ENCODE measurements at places on chromosomes 13 and 19.

- DNase-seq, result peak; percentile 85
These were observed 594 bp downstream of the URI1 start for GRCh38 chr19:29942404-29943261.

- DNase-seq, result no peak
These were observed 58.6 kb downstream of the LMO7 start for GRCh38 chr13:75694722-75695121.

DNA sequence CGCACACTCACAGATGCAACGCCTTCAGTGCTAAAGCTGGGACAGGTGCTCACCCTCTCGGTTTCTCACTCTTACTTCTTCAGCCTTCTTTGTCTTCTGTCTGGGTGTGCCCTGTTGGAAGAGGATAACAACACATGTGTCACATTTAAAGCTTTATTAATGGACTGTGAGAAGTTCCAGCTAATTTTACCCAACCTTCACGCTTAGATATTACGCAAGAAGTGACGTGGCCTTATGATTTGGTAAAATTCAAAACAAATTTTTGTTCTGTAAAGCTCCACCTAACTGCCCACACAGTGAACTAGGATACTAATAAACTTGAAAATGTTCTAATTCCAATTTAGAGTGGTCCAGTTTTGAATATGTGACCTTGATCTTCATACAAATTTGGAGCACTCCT, 66.7 kb upstream of the LRCH1 start:
- no peak for DNase-seq

DNA sequence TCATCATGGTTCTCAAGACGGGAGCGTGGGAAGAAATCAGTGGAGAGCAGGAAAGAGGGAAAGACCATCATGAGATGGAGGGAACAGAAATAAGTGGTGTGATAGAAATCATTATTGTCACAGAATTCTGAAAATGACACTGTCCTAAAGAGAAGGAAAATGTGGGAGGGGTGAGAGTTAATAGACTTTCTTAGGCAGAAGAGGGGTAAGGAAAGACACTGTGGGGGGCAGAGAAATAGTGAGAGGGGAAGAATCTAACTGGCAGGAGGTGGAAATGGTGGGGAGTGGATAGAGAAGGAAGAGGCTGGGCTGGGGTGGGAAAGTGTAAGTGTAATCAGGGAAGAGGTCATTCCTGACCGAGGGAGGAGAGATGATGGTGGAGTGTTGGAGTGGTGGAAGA, 3.2 kb downstream of the PINLYP start:
- no peak for DNase-seq

GRCh38 chr19:51803967-51804366, 9.0 kb downstream of the FPR3 start:
- no peak for DNase-seq

DNA sequence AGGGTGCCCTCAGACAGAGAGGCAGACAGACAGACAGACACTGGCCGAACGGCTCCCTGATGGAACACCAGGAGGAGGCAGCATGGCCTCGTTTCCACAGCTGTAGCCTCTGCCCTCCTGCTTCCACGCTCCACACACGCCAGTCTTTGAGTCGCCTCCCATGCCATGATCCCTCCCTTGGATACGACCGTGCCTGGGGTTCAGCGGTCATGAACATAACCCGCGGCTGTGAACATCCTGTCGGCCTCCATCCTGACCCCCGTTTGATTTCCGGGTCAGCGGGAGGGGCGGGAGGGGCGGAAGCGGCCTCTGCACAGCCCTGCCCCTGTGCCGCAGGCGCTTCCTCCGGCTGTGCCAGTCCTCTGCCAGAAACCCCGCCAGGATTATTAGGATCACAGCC, 23.4 kb downstream of the GP6 start:
- no peak for DNase-seq

- no peak for DNase-seq
These were observed 42.1 kb downstream of the STK24 start for GRCh38 chr13:98534821-98535220.

GRCh38 chr19:3082331-3082730, 11.8 kb upstream of the GNA11 start:
- DNase-seq, result no peak

DNA sequence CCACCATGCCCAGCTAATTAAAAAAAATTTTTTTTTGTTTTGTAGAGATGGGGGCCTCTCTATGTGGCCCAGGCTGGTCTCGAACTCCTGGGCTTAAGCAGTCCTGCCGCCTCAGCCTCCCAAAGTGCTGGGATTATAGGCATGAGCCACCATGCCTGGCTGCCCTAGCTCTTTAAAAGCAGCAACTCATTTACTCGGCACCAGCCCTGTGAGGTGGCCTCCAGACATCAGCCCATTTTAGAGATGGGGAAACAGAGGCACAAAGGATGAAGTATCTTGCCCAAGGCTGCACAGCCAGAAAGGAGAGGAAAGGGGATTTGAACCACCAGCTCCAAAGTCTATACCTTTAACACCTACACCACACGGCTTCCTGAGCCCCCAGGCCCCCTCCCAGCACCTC, 312 bp downstream of the PRX start:
- no peak for DNase-seq

DNA sequence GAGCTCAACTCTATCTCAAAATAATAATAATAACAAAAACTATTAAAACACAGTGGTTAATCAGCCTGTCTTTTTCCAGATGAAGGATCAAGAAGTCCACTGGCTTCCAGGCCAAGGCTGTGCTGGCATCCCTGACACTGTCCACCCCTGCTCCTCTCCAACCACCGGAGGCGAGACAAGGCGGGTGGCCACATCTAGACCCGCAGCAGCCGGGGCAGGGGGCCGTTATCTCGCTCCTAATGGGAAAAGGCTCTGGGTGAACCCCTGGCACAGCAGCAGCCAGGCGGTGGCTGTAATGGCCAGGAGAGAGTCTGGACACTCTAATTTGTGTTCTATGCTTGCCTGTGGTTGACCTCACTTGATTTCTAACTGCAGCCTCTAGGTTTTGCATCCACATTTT, 158.0 kb upstream of the SOX1 start:
- DNase-seq, result no peak

GRCh38 chr13:41562083-41562482, 104.7 kb downstream of the RGCC start:
- DNase-seq, result peak; percentile 67

DNA sequence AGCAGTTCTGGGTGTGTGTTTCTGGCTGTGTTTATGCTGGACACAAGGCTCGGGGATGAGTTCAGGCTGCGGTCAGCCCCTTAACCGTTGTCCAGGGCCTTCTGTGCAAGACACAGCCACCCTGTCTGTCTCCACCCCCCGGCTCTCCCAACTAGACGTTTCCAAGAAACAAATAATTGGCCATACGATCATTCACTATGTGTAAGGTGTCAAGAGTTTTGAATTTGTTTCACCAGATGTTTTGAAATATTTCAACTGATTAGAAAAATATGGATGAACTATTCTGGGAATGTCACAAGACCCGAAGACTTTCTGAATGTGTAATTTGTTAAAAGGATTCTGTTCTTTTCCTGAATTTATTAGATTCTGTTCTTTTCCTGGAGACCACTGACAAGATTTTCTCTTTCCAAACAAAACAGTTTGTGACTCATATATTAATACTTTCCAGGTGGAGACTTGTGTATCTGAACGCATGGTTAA, 318.2 kb downstream of the MYO16 start:
- no peak for DNase-seq

GRCh38 chr13:79034341-79034740, 371.7 kb downstream of the RBM26 start:
- no peak for DNase-seq

DNA sequence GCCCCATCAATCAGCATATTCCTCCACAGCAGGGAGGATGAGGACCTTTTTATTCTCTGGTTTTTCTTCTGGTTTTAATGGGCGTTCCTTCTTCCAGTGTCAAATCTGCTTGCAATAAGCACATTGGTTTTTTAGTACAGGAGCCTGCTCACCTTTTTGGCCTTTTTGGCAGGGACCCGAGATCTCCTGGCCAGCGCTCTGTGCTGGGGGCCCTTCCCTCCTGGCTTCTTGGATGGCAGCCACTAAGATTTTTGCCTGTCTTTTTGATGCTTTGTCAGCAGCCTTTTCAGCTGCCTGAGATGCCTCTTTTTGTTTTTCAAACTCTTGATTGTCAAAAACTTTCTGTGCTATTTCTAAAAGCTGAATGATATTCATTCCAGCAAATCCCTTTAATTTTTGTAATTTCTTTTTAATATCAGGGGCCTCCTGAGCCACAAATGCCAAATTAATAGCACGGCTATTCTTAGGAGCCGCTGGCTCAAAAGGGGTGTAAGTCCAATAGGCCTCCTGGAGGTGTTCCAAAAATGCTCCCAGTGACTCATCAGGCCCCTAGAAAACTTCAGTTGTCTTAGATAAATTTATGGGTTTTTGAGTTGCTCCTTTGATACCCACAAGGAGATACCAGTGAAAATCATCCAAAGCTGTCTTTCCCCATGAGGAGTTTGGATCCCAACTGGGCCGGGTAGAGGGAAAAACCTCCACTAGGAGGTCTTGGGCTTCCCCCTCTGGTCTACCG, 73.0 kb downstream of the ZNF100 start:
- no peak for DNase-seq

DNA sequence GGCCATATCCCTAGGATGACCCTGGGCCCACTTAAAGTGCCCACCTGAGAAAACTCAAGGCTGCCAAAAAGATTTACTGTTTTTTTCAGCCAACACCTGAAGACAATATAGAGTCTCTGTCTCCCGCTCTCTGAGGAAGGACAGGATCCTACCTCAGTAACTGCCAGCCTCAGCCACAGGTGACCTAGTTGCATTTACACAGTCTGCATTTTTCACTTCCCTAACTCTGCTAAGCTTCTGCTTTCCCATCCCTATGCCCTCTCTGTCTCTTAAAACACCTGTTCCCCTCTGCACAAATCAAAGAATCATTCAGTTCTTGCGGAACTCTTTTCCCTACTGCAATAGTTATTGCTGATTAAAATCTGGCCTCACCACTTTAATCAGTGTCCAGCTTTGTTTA, 609.5 kb downstream of the UQCRFS1 start:
- no peak for DNase-seq

DNA sequence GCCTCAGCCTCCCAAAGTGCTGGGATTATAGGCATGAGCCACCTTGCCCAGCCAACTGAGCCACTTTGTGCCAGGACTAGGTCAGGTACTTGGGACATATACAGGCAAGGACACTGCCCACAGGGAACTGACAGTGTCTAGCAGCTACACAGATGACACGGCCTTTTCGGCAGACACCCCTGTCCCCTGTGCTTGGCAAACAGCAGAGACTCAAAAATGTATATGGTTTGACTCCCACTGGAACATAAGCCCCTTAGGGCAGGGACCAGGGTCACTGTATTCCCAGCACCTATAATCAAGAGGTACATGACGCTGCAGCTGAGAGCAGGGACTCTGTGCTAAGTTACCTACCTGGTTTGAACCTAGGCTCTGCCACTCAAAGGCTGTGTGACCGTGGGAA, 16.8 kb downstream of the ABCC4 start:
- no peak for DNase-seq

DNA sequence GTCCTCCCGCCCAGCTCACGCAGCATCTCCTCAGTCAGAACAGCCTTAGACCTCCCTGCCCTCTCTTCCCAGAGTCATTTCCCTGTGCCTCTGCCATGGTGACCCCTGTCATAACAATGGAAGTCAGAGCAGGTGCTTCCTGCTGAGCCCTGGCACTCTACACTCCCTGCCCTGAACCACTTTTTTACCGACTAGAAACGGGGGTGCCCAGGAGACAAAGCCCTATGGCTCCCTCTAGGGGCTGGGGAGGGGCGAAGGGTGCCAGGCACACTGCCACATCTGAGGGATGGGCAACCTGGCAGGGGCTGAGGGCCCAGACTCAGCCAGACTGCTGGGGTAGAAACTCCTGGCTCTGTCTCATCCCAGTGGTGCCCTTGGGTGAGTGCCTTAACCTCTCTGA, 16.4 kb downstream of the ZNF574 start:
- DNase-seq, result peak; percentile 66

- DNase-seq, result no peak
These were observed 179.1 kb downstream of the RBM26 start for GRCh38 chr13:79226938-79227337.

DNA sequence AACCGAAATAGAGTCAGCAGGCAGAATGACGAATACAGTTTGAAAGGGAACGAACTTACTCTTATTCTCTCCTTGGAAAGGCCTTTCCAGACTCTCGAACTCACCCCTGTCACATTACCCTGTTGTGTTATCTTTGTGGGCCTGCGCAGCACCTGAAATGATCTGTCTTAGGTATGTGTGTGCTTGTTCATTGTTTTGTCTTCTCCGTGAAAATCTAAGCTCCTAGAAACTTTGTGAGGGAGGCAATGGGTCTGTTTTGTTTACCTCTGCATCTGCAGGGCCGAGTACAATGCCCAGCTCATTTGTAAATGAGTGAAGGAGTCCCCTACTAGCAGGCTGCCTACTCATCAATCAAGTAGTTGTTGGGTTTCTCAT, 19.6 kb downstream of the HMGB1 start:
- no peak for DNase-seq

- no peak for DNase-seq
These were observed 457.6 kb downstream of the KLF12 start for GRCh38 chr13:73676550-73677047.

DNA sequence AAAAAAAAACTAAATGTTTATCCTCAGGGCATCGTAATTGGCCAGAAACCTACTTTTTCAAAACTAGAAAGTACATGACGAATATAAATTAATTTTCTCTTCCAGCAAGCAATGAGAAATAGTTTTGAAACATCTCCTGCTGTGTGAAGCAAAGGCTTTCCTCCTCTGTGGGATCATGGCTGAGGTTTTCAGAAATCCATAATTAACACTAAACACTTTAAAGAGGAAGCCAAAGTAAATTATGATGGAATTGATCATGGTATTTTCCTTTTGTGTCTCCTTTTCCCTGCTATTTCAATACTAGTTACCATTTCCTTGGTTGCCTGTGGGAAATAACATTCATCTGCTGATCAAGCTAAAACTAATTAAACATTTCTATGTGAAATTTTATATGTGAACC, 1413.8 kb upstream of the PCDH20 start:
- DNase-seq, result no peak

DNA sequence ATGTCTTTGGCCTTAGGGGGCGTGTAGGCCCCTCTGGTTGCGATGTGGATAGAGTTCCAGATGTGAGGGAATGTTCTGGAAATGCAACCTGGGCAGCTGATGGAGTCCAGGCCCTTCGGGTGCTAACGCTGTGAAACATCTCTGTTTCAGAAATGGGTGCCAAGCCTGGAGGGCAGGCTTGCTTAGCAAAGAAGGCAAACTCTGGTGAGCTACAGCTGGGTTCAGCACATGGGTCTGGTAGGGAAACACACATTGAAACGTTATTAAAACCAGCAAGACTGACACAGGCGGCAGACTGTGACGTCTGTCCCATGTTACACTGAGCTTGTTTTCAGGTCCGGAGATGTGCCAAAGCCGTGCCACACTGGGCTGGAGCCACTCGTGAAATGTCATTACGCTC, 8.6 kb upstream of the CDC16 start:
- DNase-seq, result no peak

- DNase-seq, result no peak
These were observed 146.9 kb downstream of the ZNF486 start for GRCh38 chr19:20313894-20314293.

DNA sequence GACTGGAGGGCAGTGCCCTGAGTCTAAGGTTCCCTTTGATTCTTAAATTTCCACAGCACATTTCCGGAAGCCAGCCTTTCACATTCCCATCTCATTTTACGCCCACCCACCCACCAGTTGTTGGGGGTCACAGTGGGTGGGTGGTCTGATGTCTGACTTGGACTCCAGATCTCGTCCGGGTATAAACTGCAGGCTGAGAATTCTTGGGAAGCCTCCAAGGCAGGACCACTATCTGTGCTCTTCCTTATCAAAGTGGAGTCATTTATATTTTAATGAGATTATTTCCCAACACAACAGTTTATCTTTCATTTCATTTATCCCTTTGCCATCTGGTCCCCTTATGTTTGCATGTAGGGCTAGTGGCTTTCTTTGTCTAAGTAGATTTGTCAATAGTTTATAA, 3.6 kb upstream of the FAM124A start:
- no peak for DNase-seq

Data from DND-41 (cell line).